NCI-H187 treated with DMSO at 0.1 percent for 48 hours (cell line): ENCODE measurements at places on chromosomes 13 and 19.

DNA sequence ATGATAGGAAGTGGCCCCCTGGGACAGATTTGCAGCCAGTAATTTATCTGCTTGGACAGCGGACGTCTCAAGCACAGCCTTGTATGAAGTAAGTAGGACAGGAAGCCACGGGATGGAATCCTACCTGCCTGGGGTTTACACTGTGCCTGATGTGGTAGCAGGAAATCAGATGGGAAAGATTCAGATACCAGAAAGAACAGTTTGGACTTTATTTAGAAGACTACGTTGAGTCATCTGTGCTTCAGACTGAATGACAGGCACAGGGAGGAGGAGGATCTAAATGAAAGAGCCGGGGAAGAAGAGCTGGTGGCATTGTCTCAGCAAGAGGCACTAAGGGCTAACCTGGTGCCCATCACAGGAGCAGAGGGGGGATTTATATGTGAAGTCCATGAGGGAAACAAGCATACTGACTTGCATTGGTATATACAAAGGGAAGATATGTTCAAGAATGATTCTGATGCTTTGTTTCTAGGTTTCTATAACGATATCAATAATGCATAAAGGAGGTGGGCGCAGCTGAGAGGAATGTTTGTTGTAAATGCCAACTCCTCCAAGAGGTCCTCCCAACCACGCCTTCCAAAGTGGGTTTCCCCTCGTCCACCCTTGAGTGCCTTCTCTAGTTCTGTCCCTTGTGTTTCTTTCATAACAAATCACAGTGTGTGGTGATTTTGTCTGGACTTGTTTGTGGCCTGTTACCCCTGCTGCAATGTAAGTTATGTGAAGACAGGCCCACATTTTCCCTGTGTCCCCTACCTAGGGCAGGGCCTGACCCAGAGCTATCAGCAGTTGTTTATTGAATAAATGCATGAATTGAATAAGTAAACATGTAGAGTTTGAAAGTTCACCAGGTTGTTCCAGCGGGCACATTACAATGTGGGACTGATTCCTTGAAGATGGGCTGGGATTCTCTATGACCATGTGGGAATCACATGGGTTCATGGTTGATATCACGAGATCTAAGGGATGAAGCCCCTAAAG lies 328.4 kb downstream of the SLC7A1 start:
- DNase-seq: no peak

DNA sequence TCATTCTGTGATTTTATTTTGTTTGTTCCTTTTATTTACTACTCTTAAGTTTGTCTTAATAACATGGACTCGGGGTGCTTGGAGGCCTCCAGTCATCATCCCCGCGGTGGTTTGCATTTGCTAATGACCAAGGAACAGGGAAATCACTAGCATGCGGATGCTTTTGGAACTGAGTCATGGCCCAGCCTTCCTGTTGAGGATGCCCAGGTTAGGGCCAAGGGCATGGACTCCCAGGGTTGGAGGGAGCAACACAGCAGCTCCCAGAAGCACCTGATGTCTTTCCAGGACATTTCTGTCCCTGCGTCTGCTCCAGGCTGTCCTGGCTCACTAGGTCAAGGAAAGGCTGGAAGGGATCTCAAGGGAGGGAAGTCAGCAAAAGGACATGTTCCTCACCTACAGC lies 423.7 kb upstream of the TSHZ3 start:
- no peak for DNase-seq

GRCh38 chr13:28624707-28625432 lies 34.1 kb upstream of the POMP start:
- no peak for DNase-seq

- DNase-seq: no peak
Measured at GRCh38 chr13:34513526-34513925, 428.5 kb upstream of the NBEA start.

DNA sequence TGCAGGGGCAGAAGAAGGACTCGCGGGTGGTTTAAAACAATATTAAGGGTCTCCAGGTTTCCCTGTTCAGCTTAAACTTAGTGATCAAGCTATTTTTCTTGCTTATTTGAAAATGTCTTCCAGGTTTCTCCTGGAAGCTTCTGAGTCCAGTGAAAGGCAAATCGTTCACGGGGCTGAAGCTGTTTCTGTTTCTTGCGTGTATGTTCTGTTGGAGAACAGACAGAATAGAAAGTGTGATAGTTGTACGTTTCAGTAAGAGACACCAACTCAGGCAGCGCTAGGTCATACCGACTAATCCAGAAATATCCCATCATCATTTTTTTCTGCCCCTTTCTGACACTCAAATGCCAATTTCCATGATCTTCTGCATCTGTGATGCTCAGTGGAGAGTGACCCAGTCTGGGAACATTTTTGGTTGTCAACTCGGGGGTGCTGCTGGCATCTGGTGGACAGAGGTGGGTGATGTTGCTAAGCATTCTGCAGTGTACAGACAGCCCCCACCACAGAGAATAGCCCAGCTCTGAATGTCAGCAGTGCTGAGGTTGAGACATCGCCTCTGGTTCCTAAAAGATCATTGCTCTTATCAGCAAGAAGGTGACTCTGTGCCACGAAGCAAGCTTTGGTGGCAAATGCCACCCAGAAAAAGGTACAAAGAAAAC lies 4.3 kb downstream of the KLF2 start:
- no peak for DNase-seq

GRCh38 chr13:24858953-24859352 lies 95.0 kb downstream of the RNF17 start:
- no peak for DNase-seq

DNA sequence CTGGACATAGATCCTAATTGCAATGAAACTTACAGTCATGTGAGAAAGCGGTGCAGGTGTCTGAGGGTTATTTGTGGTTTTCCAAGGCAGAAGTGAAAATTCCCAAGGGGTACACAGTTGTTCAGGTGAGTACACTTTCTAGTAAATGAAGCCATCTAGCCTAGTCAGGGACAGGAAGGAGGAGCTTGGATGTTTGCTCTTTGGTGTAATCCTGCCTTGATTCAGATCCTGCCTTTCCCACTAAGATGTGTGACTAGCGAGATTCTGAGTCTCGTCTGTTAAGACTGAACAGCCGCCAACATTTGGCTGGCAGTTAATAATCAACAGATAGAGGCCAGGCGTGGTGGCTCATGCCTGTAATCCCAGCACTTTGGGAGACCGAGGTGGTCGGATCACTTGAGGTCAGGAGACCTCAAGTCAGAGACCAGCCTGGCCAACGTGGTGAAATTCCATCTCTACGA lies 2.5 kb downstream of the RPS9 start:
- DNase-seq: no peak

- no peak for DNase-seq
Measured at GRCh38 chr13:25166306-25166705, 5.8 kb downstream of the AMER2 start.

DNA sequence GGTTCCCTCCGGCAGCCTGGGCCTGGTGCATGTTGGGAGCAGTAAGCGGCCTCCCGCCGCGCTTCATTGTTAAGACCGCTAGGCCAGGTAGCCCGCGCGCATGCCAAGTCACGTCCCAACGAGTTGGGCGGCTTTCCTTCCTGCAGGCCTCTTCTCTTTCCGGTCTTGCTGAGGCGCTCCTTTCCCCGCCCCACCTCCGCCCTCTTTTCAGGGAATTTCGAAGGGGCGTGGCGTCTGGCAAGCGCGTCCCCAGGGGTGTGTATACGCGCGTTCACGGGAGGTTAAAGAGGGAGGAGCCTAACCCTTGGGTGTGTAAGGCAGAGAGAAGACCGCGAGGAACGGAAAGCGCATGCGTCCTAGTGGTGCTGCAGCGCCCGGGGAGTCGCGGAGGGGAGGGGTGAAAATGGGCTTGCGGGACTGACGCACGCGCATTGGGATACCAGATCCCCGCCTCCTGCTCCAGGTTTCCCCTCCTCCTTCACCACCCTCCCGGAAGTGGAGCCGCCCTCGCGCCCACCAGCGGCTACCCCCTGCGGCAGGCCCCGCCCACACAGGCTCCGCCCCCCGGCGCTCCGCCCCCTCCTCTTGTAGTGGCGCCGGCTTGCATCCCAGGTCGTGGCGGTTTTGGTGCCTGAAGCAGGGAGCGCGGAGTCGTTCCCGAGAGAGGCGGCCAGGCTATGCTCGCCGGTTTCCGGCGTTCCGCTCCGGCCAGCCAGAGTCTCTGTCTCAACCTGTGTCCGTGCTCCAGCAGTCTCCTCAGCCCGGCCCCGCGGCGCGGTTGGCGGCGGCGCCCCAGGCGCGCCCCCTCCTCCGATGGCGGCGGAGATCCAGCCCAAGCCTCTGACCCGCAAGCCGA lies at the start of gene WDFY2:
TSS of gene WDFY2 (plus strand) at position 588 of the 856 bp plus-strand sequence. CDS start at position 814, 226 bp downstream.
- DNase-seq: peak; percentile 100

GRCh38 chr13:29754473-29754806 lies 96.0 kb downstream of the UBL3 start:
- DNase-seq: no peak

DNA sequence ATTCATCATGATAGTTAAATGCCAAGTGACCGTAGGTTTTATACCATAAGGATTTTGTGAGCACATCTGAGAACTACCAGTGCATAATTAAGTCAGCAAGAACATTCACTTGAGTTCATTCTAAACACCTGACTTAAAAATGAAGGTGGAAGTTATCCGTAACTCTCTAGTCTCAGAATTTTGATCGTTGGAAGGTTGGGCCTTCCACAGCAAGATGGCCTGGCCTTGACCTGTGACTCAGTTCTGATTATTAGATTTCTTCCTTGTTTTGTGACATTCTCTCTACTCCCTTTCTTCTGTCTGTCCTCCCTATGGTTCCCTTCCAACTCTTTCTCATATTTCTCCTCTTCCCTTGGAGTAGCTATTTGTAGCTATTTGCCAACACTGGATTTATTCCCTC lies 20.0 kb upstream of the WDFY2 start:
- no peak for DNase-seq

- DNase-seq: no peak
Measured at GRCh38 chr13:46079770-46080169, 25.1 kb downstream of the CPB2 start.

DNA sequence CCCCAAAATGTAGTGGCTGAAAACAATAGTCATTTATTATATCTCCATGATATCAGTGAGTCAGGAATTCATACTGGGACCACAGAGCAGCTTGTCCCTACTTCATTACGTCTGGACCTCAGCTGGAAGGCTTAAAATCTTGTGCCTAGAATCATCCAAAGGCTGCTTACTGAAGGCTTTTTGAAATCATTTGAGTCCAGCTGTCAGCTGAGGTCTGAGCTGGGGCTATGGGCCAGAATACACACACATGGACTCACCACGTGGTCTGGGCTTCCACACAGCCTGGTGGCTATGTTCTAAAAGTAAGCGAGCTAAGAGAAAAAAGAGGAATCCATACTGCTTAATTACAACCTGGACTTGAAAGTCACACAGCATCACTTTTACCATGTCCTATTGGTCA lies 209.2 kb downstream of the KCTD12 start:
- no peak for DNase-seq

DNA sequence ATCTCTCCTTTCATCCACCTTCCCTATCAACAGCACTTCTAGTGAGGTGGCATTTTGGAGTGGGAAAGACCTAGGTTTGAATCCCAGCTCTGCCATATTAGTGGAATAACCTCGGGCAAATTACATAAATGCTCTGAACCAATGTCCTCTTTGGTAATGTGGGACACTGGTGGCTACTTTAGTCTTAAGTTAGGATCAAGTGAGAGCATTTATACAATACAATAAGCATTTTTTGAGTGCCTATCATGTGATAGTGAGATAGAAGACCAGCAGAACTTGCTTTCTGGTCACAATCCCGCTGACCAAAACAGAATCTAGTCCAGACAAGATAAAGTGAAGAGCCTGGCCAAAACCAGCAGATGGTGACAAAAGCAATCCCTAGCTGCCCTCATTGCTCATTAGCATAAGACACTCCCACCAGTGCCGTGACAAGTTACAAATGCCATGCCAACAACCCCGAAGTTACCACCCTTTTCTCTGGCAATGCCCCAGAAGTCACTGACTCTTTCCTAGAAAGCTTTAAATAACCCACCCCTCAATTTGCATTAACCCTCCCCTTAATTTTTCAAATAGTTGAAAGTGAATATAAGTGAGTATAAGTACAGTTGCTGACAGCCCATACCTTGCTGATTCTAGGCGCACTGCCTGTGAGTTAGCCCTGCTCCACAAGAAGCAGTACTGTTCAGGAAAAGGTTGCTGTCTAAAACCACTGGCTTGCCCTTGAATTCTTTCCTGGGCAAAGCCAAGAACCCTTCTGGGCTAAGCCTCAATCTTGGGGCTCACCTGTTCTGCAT lies 28.9 kb upstream of the KPNA3 start:
- DNase-seq: no peak

- peak; percentile 48 for DNase-seq
Measured at GRCh38 chr19:58021541-58022282, 12.1 kb upstream of the ZSCAN1 start.

- no peak for DNase-seq
Measured at GRCh38 chr13:110107568-110108347, 199.2 kb downstream of the COL4A1 start.
